ENCODE measurements at places on chromosomes 4 and X.

- no peak for DNase-seq
Measured at GRCh38 chrX:2136848-2137247, 363.9 kb downstream of the DHRSX start.

GRCh38 chr4:159142241-159142640 is 39.4 kb downstream of the RAPGEF2 start:
- no peak for DNase-seq

DNA sequence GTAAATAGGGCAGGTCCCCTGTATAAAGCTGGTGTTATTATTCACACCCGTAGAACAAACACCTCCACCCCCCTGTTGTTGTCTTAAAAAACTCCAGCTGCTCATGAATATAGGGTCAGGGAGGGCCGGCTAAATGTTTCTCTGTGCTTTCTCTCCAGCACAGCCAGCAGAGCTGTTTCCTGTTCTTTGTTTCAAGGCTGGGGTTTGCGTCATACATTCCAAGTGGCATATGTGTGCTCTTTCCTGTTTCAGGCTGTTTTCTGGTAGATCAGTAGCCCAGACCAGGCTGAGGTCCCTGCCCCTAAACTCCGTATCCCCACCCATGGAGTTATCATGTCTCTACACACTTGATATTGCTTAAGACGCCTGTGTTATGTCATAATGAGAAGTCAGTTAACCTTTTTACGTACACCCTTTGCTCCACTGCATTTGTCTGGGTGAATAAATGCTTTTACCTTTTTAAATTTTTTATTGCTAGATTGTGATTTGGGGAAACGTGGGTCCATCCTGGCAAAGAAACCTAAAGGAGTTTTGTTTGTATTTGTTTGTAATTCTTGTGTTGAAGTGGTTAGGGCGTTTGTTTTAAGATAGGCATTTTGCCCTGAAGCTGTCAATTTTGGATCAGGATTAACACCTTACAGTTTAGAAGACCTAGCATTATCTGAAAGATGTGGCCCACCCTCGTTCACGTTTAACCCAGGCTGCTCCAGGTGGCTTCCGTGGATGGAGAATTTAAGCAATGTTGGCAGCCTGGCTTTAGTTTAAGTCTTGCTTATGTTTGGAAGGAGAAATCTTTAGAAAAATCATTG is 3.3 kb downstream of the KLF3 start:
- DNase-seq: no peak

DNA sequence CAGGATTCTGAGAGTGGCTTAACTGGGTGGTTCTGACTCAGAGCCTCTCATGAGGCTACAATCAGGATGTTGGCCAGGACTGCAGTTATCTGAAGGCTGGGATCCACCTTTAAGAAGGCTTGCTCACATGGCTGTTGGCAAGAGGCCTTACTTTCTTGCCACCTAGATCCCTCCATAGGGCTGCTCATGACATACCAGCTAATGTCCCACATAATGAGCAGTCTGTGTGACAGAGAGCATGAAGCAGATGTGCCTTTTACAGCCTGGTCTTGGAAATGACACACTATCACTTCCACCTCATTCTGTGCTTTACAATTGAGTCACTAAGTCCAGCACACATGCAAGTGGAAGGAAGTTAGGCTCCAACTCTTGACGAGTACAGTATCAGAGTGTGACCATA is 4.3 kb upstream of the RBM3 start:
- no peak for DNase-seq
